HEK293T (cell line): ENCODE measurements at places on chromosomes 5 and 9.

- no peak for DNase-seq
Observed at GRCh38 chr9:84206801-84207370, 133.7 kb downstream of the SLC28A3 start.

DNA sequence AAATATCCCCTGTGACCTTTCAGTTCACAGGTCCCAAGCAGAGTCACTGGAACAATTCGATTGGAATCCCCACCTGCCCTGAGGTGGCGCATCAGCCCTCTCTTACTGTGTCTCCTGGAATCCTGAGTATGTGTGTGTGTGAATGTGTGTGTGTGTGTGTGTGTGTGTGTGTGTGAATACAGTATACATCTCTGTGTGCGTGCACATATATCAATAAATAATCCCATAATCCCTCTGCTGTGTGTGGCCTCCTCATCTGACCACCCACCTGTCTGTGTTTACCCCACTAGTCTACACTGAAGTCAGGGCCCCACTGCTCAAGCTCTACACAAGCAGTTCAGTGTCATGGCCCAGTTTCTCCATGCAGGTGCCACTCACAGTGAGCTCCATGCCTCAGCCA lies 187.4 kb downstream of the ERCC6L2 start:
- DNase-seq = no peak

- DNase-seq = no peak
Observed at GRCh38 chr5:138686668-138687067, 66.6 kb upstream of the CTNNA1 start.

- DNase-seq = no peak
Observed at GRCh38 chr9:14640294-14640693, 52.9 kb downstream of the ZDHHC21 start.

GRCh38 chr9:88809355-88810161 lies 181.7 kb upstream of the S1PR3 start:
- DNase-seq = no peak

GRCh38 chr9:26971721-26972120 lies 15.5 kb downstream of the IFT74 start:
- DNase-seq = no peak

GRCh38 chr5:100430268-100431195 lies 104.6 kb upstream of the FAM174A start:
- DNase-seq = peak; percentile 57

GRCh38 chr5:134225780-134226440 lies at the start of gene PPP2CA:
PPP2CA (minus strand) TSS chr5:134226073; CDS start chr5:134225861, 212 bp downstream.
- DNase-seq = peak; percentile 90

DNA sequence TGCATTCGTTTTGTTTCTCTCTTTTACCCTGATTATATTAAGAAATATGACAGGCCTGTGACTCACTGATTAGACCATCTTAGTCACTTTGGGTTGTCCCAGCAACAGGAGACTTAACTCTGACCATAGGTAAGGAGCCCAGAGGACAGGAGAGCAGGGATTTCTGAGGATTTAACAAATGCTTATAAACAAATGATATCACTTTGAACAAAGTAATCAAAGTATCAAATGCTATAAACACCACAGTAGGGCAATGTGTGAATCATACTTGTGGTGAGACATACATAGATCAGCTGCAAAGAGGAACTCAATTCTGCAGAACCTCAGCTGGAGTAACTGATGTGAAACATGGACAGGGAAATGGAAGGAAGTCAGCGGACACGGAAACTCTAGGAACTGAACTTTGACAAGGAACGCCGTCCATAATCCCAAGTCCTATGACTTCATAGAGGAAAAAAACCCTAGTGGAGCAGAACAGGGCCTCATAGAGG lies 190.6 kb upstream of the MSX2 start:
- no peak for DNase-seq

- no peak for DNase-seq
Observed at GRCh38 chr5:59923465-59923864, 29.9 kb upstream of the PDE4D start.

DNA sequence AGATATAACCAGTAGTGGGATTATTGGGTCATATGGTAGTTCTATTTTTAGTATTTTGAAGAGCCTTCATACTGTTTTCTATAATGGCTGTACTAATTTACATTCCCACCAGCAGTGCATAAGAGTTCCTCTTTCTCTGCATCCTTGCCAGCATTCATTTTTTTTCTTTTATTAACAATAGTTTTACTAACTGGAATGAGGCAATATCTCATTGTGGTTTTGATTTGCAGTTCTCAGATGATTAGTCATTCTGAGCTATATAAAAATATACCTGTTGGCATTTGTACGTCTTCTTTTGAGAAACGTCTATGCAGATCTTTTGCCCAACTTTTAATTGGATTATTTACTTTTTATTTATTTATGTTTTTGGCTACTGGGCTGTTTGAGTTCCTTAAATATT lies 1579.3 kb upstream of the CDH6 start:
- DNase-seq = no peak

DNA sequence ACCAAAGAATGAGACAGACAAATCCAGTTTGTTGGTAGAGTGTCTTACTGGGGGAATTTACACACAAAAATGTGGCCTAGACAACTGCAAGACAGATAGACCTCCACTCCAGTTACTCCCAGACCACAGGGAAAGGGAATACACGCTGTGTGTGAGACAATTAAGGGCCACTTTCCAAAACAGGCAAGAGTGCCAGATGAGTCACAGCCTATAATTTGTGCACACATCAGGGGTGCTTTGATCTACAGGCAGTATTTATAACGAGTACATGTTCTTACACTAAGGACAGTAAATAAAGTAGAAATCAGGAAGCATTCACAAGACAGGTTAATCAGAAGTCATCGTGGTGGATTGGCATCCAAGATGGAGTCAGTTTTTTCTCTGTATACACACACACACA lies 114.8 kb downstream of the ZNF622 start:
- DNase-seq = no peak

DNA sequence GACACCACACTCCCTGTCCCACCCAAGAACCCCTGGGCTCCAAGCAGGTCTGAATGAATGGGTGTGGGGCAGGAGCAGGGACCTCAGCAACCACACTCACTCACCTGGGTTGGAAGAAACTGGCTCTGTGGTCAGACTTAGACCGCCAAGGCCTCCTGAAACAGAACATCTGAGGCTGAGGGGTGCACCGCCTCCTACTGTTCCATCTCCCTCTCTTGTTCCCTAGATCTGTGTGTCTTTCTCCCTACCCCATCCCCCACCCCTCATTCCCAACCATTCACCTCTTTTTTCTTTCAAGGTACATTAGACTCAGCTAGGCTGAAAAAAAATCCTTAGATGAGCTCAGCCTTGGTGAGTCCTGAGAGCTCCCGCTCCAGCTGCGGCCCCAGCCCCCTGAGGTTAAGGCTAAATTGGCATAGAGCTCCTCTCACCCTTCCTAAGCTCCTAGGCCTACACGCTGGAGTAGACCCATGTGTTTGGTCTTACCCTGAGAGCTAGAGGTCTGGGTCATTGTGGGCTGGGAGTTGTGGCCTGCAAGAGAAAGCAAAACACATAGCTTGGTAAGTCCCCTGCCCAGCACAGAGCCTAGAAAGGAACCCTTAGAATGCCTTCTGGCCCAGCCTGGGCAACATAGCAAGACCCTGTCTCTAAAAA lies 4.8 kb downstream of the ECSCR start:
- DNase-seq = no peak

DNA sequence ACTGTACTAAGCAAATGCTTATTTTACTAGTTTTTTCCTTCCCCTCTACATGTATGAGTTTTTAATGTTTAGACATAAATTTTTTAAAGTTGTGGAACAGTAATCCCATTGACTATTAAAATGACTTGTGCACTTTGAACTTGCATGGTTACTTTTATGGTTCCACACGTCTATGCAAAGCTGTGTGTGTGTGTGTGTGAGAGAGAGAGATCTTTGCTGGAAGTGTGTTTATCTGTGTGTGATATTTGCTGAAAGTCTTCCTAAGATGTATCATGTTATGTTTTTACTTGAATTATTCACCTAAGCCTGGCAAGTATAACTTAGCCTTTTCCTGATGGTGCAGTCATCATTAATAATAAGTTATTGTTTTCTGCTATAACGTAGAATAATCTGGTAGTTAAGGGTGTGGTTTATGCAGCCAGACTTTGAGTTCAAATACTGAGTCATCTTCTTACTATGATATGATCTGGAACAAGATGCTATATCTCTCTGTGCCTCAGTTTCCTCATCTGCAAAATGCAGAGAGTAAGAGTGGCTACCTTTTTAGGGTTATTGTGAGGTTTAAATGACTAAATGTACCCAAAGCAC lies 138.6 kb downstream of the SMARCA2 start:
- no peak for DNase-seq

- no peak for DNase-seq
Observed at GRCh38 chr9:75490326-75490725, 400.1 kb upstream of the PCSK5 start.

DNA sequence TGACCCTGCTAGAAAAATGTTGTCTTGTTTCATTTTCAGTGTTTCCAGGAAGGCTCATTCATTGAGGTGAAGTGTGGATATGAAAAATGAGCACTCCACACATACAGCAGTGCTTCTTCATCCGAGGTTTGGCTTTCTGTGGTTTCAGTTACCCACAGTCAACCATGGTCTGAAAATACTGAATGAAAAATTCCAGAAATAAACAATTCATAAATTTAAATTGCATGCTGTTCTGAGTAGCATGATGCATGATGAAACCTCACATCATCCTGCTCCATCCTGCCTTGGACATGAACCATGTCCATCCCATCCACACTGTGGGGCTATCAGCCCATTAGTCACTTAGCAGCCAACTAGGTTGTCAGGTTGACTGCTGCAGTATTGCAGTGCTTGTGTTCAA lies 10.4 kb upstream of the SLC45A2 start:
- no peak for DNase-seq

GRCh38 chr9:5671711-5672353 lies 42.9 kb downstream of the RIC1 start:
- no peak for DNase-seq

DNA sequence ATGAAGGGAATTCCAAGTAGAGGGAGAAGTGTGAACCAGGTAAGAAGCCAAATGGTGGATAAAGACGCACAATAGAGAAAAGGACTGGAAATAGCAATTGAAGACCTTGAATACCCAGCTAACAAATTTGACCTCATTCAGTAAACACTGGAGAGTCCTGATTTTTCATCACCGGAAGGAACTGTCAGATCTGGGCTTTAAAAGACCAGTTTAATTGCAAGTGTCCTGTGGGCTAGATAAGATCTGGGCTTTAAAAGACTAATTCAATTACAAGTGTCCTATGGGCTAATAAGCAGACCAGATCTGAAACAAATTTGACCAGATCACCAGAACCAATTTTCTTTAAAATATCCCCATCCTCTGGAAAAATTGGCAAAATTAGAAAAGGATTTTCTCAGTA lies 380.0 kb downstream of the ACTL7B start:
- DNase-seq = no peak

DNA sequence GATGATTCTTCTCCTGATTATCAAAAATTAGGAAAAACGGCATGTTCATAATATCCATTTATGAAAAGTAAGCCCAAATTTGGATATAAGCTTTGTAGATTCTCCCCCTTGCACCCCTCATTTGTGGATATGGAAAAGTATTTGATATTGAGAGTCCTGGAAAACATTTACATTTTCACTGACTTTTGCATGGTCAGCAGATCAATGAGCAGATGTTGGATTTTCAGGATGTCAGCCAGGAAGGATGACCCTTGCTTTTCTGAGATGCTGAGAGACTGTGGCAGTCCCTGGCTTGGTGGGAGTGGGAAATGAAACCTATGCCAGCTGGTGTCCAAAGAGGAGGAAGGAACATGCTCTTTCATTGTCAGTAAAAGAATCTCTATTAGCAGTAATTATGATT lies 410.8 kb downstream of the DMAC1 start:
- DNase-seq = no peak

DNA sequence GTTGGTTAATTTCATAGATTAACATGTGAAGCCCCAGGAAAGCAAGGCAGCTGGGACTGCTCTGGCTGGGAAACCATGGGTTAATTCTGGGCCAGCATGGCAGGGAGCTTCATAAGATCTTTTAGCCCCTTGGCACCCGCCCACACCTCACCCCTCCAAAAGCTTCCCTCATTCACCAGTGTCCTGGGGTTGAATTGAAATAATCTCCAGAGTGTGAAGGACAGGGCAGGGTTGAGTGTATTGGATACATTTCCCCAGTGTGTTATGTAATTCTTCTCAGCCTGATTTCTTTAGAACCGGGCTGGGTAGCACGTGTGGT lies 19.4 kb downstream of the WNT8A start:
- DNase-seq = no peak

DNA sequence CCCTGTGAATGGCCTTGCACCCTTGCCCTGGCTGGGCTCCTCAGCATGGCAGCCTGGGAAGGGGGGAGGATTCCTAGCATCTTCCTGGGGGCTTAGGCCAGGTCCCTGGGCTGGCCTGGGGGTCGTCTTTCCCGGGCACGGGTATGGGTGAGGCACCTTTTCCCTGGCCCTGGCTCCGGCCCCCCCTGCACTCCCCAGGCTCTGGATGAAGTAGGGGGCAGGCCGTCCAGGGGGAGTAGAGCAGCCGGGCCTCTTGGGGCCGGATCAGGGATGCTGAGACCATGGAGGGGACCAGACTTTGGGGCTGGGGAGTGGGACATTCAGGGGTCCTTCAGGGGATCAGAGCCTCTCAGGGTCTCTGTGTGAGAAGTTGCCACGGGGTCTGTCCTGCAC lies 6.6 kb downstream of the RXRA start:
- DNase-seq = no peak

DNA sequence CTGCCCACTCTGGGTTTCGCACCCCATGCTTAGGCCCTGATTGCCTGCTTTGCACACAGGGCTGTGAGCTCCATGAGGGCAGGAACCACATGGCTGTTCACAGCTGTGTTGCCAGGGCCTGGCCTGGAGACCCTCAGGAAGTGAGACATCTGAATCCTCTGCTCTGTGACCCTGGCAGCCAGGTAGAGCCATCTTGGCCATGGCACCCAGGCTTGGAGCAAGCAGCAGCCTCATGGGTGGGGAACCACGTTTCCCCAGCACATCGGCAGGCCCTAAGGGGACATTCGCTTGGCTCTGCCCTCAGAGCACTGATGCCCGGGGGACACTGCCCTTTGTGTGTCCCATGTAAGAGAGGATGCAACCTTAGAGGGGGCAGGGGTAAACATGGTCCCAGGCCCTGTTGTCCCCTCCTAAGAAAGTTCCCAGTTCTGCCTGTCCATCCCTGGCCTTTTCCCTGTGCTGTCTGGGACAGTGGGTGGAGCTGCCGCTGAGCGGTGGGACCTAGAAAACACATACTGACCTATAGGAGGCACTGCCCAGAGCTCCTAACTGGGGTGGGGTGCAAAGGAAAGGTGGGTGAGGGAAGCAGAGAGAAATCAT lies 144.1 kb upstream of the IER5L start:
- DNase-seq = no peak
